Stimulated activated CD4-positive, alpha-beta T cell treated with anti-CD3 and anti-CD28 coated beads, TNF-alpha, amount 100 ng/mL, for 24 hours (primary cell): ENCODE measurements at places on chromosomes 6 and 20.
A peak's percentile ranks its signal among the peaks of the same experiment; 100 is the strongest.

- no peak for DNase-seq
Observed at GRCh38 chr6:144094731-144095133, 641 bp downstream of the SF3B5 start.

- DNase-seq = no peak
Observed at GRCh38 chr20:34567892-34568865, 9.7 kb downstream of the MAP1LC3A start.

- DNase-seq = peak; percentile 74
Observed at GRCh38 chr6:30810813-30811339, 66.5 kb upstream of the IER3 start.

DNA sequence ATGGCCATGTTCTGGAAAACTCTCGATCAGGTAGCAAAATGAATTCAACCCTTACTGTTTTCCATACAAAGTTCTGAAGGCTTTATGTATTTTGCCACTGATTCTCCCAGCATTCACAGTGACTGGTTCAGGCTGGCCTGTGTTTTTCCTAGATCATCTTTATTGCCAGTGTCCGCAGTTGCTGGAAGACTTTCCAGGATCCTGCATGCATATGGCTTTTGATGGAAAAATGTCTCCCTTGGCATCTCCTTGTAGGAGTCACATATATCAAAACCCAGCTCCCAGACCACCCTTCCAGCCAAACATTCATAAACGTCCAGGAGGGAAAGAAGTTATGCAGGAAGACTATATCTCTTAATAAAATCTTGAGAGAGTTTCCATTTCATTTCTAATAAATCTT is 588.8 kb downstream of the MAFB start:
- DNase-seq = no peak

GRCh38 chr6:22958677-22959076 is 389.3 kb downstream of the HDGFL1 start:
- DNase-seq = no peak

DNA sequence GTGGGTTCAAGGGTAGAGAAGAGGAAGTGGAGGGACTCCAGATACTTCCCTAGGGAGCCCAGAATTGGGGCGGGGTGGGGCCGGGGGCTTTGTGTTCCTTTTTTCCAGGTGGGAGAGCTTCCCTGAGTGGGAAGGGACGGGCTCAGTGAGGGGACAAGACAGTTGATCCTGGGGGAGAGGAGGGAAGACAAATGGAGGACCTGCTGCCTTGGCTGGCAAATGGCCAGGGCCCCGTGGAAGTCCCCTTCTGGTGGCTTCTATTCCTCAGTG is 2.6 kb downstream of the CTSZ start:
- DNase-seq = no peak

DNA sequence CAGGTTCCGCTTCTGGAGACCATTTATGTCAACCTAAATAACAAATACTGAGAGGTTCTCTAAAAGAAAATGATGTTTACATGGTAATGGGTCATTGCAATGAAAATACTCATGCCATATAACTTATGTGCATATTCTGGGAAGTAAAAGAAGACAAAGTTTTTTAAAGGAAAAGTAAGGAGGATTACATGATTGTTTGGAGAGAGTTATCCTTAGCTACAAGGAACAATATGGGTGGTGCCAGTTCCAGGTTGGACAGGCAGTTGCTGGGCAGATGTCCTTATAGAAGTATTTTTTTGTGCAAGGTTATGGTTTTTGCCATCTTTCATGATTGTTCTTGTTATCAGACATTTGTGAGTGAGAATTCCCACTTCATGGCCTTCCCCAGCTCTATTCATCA is 52.5 kb downstream of the MRAP2 start:
- no peak for DNase-seq

GRCh38 chr6:113971741-113972140 is 793 bp upstream of the HDAC2 start:
- no peak for DNase-seq

GRCh38 chr6:117165911-117166499 is 99.4 kb upstream of the VGLL2 start:
- no peak for DNase-seq

DNA sequence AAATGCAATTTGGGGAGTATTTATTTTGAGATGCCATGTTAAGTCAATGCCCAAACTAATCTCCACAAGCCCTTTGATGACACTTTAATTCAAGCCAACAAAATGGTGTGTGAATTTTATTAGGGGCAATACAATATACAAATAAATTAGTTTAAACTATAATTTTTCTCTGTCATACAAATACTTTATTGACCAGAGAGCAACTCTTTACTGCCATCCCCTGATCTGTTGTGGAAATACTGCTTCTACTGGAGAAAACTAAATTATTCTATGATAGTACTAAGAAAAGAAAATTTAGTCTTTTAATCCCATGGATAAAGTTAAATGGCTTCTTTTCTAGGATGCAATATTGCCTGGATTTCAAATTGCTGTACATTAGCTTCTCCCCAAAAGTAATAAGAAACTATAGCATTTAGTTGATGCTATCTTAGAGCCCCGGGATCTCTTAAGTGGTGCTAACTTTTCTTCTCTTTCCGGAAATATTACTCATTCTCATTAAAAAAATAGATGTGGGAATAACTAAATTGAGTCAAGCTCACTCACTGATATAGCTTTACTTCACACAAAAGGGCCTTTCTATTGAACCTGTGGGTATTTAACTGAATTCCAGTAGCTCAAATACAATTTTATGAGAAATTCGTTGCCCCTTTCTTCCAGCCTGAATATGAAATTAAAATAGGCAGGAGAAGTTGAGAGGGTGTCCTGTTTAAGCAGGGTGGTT is 49.2 kb downstream of the SMPDL3A start:
- DNase-seq = no peak

DNA sequence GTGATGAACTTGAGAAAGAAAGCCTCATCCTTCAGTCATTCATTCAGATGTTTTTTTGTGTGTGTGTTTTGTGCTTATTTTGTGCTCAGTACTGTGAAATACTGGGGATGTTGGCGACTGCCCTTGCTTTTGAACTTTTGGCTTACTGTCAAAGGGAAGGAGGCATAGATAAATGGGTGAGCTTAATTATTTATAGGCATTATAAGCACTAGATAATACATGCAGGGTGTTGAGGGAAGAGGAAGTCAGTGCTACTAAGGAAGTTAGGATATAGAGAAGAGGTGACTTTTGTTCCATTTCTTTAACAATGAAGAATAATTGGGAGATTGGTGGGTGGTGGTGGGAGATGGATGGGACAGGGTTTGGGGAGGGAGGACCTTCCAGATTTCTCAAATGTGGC is 23.6 kb downstream of the XRN2 start:
- DNase-seq = no peak

- DNase-seq = no peak
Observed at GRCh38 chr6:84522135-84522549, 242.3 kb downstream of the TBX18 start.

DNA sequence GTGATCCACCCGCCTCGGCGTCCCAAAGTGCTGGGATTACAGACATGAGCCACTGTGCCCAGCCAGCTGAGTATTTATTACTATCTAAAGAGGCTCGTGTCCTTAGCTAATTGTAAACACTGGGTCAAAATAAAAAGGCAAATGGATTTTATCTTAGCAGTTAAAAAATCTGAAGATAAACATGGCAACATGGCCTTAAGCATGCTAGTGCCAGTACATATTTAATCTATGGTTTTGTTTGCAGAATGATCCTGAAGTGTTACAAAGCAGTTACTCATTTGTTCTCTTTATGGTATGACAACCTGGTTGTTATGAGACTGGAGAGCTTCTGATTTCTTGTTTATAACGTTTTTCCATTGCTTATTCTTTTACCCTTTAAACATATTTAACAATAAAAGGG is 3.9 kb upstream of the KIAA0408 start:
- no peak for DNase-seq

GRCh38 chr6:11146117-11146826 is 34.7 kb upstream of the ERVFRD-1 start:
- DNase-seq = no peak

DNA sequence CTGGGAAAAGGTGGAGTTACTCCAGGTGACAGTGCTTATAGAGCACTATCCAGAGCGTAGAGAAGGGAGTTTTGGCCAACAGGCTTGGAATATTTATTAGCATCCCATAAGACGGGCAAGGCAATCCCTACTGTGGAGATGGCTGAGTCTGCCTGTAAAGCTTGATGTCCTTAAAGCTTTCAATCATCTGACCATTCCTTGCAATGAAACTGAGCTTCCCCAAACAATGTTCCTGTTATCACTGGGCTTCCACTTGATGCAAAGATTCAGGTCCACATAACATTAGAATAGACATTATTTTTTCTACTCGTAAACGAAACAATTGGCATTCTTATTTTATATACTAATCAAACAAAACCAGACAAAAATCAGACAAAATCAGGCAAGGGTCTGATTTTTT is 48.4 kb upstream of the PIM1 start:
- DNase-seq = no peak

DNA sequence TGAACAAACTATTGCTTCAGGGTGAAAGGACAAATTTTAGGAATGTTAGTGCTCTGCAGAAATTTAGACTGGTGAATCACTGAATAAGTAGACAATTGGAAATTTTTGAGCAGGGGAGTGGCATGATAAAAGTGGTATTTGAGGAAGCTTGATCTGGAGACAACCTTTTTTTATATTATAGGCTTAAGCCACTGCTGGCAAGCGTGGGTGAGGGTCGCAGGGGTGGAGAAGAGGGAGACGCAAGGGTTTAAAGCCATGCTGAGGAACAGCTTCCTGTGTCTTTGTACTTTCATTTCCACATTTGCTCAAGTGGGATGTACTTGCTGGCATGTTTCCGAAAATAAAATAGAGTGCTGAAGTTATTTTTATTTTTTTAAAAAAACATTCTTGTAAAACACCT is 23.7 kb downstream of the NCOA7 start:
- no peak for DNase-seq

- DNase-seq = no peak
Observed at GRCh38 chr20:64224351-64225170, 31.0 kb upstream of the PCMTD2 start.

GRCh38 chr6:43803055-43803782 is 33.2 kb downstream of the VEGFA start:
- no peak for DNase-seq

- no peak for DNase-seq
Observed at GRCh38 chr20:32067234-32067821, 15.3 kb downstream of the HCK start.

GRCh38 chr20:22414305-22414742 is 170.0 kb downstream of the FOXA2 start:
- no peak for DNase-seq

GRCh38 chr6:105326833-105327770 is 75.8 kb downstream of the PREP start:
- no peak for DNase-seq

DNA sequence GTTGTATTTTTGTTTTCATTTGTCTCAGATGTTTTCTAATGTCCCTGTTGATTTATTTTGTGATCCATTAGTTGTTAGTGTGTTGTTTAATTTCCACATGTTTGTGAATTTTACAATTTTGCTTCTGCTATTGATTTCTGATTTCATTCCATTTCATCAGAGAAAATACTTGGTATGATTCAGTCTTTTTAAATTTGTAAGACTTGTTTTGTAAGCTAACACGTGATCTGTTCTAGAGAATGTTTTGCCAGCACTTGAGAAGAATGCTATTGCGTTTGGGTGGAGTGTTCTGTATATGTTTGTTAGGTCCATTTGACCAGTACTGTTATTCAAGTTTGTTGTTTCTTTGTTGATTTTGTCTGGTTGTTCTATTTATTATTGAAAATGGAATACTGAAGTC is 53.9 kb downstream of the KIZ start:
- no peak for DNase-seq

- no peak for DNase-seq
Observed at GRCh38 chr6:88517737-88518136, 351.6 kb upstream of the CNR1 start.

GRCh38 chr6:150899231-150899630 is 33.7 kb downstream of the MTHFD1L start:
- no peak for DNase-seq

- DNase-seq = no peak
Observed at GRCh38 chr6:170277893-170278742, 12.8 kb downstream of the DLL1 start.

DNA sequence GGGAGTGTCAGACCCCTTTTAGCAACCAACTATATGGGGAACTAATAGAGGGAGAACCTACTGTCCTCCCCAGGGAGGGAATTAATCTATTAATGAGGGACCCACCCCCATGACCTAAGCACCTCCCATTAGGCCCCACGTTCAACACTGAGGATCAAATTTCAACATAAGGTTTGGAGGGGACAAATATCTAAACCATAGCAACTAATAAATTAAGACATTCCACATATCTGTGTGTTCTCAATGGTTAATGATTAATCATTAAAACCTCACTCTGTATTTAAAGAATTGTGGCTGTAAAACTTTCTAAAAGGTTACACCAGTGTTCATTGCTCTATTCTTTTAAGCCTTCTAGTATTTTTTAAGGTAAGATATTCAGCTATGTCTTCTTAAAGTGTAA is 500.4 kb upstream of the SULF2 start:
- DNase-seq = no peak

- no peak for DNase-seq
Observed at GRCh38 chr20:21082584-21082983, 23.6 kb downstream of the LINC00237 start.

DNA sequence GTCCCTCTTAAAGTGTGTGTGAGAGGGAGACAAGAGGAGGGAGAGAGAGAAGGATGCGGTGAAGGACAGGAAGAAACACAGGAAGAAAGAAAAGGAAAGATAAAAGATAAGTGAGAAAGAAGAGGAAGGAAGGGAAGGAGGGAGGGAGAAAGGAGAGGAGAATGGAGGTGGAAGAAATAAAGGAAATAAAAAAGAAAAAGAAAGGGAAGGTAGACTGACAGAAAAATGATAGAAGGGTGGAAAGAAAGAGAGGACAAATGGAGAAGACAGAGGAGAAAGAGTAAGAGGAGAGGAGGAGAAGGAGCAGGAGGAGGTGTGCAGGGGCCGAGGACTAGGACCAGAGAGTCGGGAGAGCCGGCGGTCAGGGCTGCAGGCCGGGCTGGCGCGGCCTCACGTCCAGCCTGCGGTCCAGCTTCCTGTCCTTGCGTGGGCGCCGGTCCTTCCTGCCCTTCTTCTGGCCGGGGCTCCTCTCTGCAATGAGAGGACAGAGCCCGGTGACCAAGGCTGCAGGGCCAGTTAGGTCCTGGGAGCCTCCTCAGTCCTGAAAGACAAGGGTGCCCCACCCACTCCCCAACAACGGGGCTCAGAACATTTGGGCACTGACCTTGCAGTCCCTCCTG is 42.0 kb downstream of the RSPO4 start:
- DNase-seq = no peak
